ENCODE measurements at places on chromosomes 1 and 21.

- DNase-seq, result no peak
These were observed 102.1 kb upstream of the ADAR start for GRCh38 chr1:154710106-154710505.

- DNase-seq, result no peak
These were observed 2.9 kb upstream of the GPR25 start for GRCh38 chr1:200869753-200870391.

- no peak for DNase-seq
These were observed 8.7 kb downstream of the CTNNBIP1 start for GRCh38 chr1:9901148-9902059.

DNA sequence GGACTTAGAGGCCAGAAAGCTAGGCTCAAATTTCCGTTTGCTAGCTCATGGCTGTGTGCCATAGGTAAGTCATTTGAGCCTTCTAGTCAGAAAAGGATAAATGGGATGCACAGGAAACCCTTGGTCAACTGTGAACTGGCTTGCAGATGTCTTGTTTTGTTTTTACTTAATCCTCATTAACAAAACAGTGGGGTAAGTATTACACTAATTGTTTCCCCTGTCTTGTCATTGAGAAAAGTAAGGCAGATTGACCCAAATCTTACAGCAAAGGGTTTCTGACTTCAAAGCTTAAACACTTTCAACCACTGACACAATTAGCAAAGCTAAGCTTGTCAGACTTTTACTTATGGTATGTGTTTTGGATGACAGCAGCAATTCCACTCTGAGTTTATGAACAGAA is 291.3 kb downstream of the NTNG1 start:
- DNase-seq, result no peak

DNA sequence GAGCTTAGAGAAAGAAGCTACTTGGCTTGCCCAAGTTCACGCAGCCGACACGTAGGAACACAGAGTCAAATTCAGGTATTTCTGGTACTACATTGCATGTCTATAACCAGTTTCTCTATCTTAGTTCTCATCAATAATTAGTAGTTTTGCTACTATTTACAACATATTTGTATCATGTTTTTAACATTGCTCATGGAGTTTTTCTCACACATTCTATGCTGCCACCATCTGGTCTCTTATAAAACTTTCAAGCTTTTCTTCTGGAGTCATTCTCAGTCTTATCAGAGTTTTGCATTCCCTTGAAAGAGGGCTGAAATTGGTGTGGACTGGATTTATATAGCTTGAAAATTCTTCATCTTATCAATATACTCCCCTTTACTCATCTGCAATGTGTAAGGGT is 118.8 kb upstream of the PALMD start:
- no peak for DNase-seq

DNA sequence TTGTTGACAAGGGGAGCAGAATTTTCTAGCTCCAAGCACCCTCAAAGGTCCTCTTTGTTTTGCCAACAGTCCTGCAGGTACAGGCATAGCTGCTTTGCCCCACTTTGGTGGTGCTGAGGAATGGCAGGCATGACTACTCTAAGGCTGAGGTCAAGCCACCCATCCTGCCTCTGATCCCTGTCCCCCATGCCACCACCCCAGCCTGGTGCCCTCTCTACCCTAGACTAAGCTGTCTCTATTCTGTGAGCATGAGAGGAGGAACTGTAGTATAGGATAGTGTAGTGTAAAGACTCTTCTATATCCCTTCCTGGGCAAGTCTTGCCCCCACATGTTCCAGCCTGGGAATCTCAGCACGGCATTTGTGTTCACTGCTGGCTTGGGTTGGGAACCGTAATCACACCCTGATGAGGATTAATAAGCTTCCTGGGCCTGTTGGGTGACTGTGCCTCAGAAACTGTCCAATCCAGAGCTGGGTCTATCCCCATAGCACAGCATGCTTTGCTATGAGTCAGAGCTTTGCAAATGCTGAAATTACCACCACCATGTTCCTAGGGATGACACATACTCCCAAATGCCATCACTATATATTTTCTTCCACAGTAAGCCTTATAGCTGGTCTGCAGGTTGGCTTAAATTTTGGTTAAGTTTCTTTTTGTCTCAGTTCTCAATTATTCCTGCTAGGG is 105.7 kb upstream of the PPP2R5A start:
- no peak for DNase-seq

DNA sequence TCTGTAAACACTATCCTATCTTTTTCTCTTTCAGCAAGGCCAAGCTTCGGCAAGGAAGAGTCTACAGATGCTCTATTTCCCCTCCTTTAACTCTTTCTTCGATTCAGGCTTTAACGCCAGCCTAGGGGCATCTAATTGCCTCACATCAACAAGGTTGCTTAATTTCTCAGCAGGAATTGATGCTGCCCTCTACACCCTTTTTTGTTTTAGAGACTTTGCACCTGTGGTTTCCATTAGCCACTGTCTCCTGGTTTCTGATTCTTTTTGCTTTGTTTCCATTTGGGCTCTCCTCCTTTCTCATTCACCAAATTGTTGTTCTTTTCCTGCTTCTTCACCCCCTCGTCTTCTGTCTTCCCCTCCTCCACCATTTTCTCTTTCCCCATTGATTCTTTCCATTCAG is 202.4 kb upstream of the HMCN1 start:
- DNase-seq, result no peak

GRCh38 chr1:54421101-54421504 is 14.9 kb upstream of the SSBP3 start:
- no peak for DNase-seq

GRCh38 chr1:20059847-20060246 is 10.1 kb upstream of the PLA2G5 start:
- DNase-seq, result no peak

Measured in stimulated activated CD8-positive, alpha-beta memory T cell treated with anti-CD3 and anti-CD28 coated beads, Interleukin-2, amount 100 ng/mL, for 1 hour (primary cell).